ENCODE measurements at places on chromosomes 7 and 10. TPM values are rescaled to one million over a fixed set of nuclear protein-coding genes. Genes with fewer than 3 reads are reported as not detected.

Gene HYAL4
- not detected for total RNA-seq

Gene LRRC18
- not detected for total RNA-seq

Gene RPS24
- 1,156 TPM for total RNA-seq

Gene CPA2
- 0.72 TPM for total RNA-seq

Gene ASB10
- not detected for total RNA-seq

Gene CALHM3
- not detected for total RNA-seq

Gene SLC26A3
- not detected for total RNA-seq

Gene OPN1SW
- not detected for total RNA-seq

Gene ABCC2
- total RNA-seq, result 4.5 TPM

Gene DNAH11
- total RNA-seq, result 2.6 TPM

Gene UBE3C
- total RNA-seq, result 61.0 TPM

- no peak for DNase-seq
Measured at GRCh38 chr7:7236041-7236440, 53.7 kb downstream of the C1GALT1 start.

DNA sequence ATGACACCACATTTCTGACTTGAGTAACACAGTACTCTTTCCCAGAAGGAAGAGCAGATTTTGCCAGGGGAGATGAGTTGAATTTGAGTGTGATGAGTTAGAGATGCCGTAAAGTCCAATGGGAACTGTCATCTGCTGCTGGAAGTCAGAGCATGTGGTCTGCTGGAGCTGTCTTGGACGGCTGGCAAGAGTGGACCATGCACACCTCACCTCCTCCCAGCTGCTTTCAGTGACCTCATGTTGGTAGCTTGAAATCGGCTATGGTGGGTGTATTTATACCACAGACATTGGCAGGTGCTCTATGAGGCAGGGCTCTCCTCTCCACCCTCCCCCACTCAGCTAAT is 82.3 kb downstream of the COL13A1 start:
- DNase-seq, result no peak

- peak; percentile 93 for DNase-seq
Measured at GRCh38 chr7:44072364-44073231, 7.2 kb upstream of the PGAM2 start.

DNA sequence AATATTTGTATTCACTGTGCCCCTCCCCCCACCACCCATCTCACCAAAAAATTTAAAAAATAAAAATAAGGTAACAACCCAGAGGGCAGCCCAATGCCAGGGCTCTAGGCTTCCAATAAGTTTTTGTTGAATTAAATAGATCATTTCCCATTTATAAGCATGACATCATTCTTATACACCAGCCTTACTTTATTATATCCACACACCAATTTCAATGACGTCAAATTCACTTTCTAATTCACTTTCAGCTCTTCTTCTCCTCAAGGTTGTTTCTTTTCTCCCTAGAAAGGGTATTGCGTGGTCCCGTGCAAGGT is 1.2 kb upstream of the DKK1 start:
- DNase-seq, result no peak

GRCh38 chr10:51063659-51064535 is 10.4 kb upstream of the PRKG1 start:
- no peak for DNase-seq

DNA sequence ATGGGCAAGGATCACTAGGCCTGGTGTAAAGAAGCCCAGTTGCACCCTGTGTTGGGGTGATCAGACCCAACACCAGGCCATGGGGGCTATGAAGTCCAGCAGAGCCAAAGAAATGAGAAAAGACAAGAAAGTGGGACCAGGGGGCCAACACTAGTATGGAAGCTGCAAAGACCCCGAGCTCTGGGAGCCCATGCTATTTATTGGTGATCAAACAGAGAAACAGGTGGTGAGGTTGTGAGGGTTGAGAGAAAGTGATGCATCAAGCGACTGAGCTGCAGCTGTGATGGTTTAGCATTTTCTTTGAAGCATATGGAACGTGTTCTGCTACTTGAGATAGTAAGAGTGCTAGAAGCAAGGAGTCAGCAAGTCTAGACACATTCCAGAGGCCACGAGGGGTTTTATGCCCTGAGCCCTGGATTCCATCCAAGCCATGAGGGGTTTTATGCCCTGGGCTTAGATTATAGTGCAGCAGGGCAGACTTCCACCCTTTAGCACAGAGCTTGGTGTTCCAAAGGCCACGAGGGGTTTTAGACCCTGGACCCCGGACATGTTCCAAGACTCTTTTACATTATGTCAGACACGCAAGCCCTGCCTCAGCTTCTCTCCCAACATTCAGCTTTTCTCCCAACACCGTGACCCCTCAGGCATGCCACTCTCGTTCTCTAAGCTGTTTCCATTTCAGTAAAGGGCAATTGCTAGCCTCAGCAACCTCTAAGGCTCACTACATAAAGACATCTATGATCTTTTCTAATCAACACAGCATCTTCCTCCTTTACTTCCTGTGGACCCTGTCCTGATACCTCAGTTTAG is 43.1 kb upstream of the GPAM start:
- DNase-seq, result no peak

GRCh38 chr7:76354981-76355730 is 3.6 kb downstream of the YWHAG start:
- no peak for DNase-seq

GRCh38 chr10:35635576-35635975 is 6.5 kb downstream of the FZD8 start:
- DNase-seq, result no peak
